ENCODE measurements at places on chromosomes 2 and 18.

DNA sequence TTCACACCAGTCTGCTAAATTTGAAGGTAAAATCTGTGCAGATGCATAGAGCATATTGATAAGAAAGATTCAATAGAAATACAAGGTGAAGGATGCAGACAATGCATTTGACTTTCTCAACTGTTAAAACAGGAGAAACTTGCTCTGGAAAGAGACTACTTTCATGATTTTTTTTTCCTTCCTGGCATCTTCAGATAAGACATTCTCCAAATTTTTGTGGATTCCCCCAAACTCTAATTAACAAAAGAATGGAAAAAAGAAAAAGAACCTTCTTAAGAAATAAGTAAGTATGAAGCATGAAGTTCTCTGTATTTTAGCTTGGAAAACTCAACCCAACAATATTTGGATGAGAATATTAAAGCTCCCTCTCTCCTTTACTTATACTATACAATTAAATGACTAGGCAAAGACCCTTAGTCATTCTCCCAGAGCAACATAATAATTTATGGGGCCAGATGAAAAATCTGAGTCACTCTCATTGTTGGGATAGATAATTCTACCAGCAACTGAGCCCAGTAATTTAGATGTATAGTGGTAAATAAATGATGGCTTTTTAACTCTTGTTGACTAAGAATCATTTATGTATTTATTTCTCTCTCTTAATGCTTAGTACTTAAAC lies 298.7 kb upstream of the COL3A1 start:
- no peak for DNase-seq

GRCh38 chr2:216059233-216059834 lies 22.3 kb downstream of the PECR start:
- no peak for DNase-seq

DNA sequence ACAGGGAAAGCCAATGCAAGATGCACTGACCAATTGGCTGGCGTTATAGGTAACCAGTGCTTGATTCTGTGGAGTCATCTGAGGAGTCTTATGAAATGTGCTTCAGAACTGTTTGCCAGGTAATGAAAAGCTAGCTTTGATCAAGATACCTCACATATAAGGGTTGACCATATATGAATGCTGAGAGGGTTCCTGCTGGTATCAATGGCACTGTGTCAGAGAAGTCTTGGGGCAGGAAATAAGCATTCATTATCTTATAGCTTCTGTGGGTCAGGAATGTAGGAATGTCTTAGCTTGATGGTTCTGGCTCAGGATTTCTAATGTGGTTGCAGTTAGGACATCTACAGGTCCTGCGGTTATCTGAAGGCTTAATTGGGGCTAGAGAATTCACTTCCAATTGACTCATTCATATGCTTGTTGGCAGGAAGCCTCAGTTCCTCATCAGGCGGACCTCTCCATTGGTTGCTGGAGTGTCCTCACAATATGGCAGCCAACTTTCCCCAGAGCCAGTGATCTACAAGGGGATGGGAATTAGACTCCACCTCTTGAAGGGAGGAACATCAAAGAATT lies 22.1 kb upstream of the TCF7L1 start:
- no peak for DNase-seq

DNA sequence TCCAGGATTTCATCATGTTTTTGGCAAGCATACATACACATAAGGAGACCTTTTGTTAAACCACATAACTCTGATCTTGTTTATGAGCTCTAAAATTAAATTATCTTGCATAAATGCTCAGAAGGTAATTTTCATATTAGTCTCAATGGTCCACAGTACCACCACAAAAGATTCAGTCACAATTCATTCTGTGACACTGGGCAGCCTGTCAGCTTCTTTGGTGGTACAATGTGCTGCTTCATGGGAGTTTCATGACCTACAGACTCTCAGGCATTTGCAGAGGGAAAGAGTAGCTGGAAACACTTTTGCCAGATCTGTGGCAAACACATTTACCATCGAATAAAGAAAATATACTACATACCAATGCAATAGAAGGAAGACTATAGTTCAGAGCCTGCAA lies 51.3 kb upstream of the ZNF397 start:
- DNase-seq, result no peak

- DNase-seq, result no peak
Measured at GRCh38 chr2:28268386-28268785, 124.3 kb upstream of the FOSL2 start.

- DNase-seq, result no peak
Measured at GRCh38 chr2:173049831-173050230, 25.8 kb upstream of the MAP3K20 start.

GRCh38 chr18:23133860-23134779 lies 1.2 kb upstream of the CABLES1 start:
- DNase-seq, result no peak

DNA sequence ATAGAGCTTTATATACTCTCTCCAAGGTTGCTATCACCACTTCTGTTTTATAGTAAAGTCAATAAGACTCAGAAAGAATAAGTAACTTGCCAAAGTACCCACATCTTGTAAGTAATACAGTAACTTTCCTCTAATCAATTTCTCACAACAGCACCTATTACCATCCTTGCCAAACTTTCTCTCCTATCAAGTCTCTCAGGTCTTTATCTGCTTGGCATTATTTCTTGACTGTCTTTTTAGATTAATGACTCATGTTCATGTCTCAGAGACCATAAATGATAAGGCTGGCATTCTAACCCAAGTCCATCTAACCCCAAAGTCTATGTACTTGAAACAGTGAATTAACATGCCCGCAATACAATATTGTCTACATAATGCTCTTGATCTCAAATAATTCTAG lies 618.0 kb upstream of the ZEB2 start:
- DNase-seq, result no peak

- no peak for DNase-seq
Measured at GRCh38 chr18:24964216-24964615, 387.8 kb downstream of the ZNF521 start.

- DNase-seq, result no peak
Measured at GRCh38 chr18:55845221-55845620, 257.2 kb upstream of the TCF4 start.

DNA sequence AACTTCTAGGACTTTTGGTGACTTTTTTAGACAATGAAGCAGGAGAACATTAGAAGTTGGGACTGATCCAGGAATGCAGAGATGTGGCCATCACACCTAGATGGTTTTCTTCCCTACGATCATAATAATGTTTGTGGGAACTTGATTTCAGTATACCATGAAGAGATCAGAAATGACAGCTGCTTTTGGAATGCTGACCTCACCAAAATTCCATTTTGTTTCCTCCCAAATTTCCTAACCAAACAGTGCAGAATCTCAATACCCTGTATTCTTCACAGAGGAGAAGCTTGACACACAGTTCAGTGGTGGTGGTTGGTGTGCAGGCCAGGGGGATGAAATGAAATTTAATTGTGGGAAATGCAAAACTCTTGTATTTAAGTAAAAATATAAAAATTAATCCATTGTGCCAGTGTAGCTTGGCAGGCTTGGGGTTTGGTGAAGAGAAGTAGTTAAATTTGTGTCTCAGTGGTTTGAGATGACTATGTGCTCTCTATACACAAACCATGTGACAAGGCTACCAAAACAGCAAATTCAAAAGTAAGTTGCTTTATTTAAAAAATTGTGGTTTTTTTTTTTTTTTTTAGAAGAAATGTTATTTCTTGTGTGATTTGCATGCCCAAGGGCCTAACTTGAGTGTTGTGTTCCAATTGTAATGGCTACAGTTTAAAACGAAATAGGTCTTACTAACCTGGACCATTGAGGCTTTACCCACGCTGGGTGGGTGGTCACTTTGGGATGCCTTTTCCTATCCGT lies 252.4 kb downstream of the LPIN1 start:
- DNase-seq, result no peak

DNA sequence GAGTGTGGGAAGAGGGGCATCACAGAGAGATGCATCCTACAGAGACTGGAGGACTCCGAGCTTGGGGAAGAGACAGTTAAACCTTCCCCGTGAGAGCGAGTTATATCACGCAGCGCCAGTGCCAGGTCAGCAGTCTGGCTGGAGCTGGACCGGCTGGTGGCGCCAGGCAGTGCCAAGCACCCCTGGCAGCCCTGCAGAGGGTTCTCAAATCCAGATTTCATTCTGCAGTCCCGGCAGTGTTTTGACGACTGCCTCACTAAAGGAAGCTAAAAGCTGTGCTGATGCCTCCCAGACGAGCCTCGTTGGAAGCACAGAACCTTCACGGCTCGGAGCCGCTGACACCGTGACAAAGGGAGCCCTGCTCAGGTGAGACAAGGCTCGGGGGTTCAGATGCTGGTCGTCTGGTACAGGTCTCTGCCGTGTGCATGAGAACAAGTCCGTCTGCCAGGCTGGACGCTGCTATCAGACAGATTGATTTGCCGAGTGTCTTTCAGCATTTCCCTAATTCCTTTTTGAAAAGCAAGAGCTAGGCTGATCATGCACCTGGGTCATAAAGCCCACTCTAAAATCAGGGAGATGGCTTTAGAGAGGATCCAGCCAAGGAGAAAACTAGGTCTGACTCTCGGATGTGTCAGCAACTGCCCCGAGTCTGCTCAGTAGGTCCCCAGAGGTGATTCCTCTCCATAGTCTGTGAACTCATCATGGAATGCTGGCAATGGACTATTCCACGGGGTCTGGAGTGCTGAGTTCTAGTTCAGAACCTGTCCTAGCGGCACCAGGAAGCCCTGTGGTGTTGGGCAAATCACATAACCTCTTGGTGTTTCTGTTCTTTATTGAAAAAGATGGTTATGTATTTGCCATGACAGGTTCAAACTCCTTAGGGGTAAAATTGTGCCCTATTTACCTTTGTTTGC lies 240.6 kb downstream of the SOX11 start:
- DNase-seq, result peak; percentile 57

- no peak for DNase-seq
Measured at GRCh38 chr18:55461848-55462247, 126.1 kb downstream of the TCF4 start.

DNA sequence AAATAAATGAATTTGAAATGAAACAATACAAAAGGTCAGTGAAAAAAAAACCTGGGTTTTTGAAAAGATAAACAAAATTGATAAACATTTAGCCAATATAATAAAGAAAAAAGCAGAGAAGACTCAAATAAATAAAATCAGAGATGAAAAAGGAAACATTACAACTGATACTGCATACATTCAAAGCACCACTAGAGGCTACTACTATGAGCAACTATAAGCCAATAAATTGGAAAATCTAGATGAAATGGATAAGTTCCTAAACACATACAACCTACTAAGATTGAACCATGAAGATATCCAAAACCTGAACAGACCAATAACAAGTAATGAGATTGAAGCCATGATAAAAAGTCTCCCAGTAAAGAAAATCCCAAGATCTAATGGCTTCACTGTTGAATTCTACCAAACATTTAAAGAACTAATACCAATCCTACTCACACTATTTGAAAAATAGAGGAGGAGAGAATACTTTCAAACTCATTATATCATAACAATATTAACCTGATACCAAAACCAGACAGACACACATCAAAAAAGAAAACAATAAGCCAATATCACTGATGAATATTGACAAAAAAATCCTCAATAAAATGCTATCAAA lies 80.8 kb upstream of the CERS6 start:
- no peak for DNase-seq

Measured in C1 segment of cervical spinal cord (tissue), 14 donors.